CD14-positive monocyte (primary cell): ENCODE measurements at places on chromosomes 2 and 18. TPM values are rescaled to one million over a fixed set of nuclear protein-coding genes. Genes with fewer than 3 reads are reported as not detected.

Gene PELI1
- 53.6 TPM for polyA plus RNA-seq

Gene ADGRF3
- polyA plus RNA-seq: not detected

Gene PLGLB1
- polyA plus RNA-seq: not detected

Gene ADCYAP1
- polyA plus RNA-seq: not detected

Gene KLHL41
- not detected for polyA plus RNA-seq

- DNase-seq: no peak
These were observed 175.3 kb upstream of the CREB1 start for GRCh38 chr2:207354462-207354861.

- no peak for DNase-seq
These were observed 72.1 kb upstream of the CCBE1 start for GRCh38 chr18:59769129-59769865.

GRCh38 chr2:175457895-175458448 lies 276.5 kb upstream of the ATP5MC3 start:
- no peak for DNase-seq

DNA sequence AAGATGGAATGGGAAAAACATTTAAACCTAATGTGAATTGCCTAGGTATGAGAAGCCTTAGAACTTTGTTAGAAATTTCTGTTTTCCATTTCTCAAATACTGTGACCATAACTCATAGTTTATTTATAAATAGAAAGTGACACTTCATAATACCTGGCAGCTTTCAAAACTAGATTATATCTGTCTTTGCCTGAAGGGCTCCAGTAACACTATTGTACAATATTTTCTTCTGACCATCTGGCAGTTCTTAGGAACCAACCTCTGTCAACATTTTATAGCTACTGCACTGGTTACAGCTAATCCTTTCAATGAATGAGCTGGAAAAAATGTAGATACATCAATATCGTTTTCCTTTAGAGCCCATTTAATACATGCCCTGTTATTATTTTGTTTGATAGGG lies 237.4 kb downstream of the CAMKMT start:
- no peak for DNase-seq

- no peak for DNase-seq
These were observed 372.5 kb upstream of the SYT4 start for GRCh38 chr18:43649649-43650357.

DNA sequence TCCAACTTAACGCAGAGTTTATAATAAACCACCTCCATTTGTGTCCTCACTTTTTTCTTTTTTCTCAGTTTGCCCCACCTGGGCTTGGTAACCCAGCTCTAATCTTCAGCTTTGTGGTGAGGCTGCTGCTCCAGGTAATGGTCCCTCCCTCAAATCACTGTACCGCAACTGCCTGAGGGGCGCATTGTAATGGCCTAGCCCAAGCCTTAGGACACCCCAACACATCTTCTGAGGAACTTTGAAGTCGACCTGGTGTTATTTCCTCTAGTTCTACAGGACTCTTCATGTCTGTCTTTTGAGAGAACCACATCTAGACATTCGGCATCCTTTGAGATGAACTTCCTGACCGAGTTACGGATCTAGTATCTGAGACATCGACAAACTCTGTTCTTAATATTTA lies 99.7 kb downstream of the PLEKHM3 start:
- no peak for DNase-seq
